HEK293T (cell line): ENCODE measurements at places on chromosomes 16 and 17.

DNA sequence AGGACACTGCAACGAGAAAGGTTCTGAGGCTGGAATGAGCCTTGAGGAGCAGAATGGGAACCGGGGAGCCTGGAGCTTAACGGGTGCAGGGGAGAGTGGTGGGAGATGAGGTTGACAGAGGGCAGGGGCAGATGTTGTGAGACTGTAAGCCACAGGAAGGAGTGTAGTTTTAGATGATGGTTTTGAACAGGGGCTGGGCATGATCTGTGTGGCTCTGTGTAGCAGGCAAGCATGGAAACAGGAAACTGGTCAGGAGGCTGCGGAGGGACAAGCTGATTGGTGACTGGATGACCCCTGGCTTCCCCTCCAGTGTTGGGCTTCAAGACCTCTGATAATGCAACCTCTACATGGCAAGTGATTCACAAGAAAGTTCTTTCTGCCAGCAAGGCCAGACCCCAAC, 1.4 kb upstream of the CNGB1 start:
- DNase-seq = no peak

GRCh38 chr16:9392956-9393355, 301.5 kb downstream of the HAPSTR1 start:
- DNase-seq = no peak

DNA sequence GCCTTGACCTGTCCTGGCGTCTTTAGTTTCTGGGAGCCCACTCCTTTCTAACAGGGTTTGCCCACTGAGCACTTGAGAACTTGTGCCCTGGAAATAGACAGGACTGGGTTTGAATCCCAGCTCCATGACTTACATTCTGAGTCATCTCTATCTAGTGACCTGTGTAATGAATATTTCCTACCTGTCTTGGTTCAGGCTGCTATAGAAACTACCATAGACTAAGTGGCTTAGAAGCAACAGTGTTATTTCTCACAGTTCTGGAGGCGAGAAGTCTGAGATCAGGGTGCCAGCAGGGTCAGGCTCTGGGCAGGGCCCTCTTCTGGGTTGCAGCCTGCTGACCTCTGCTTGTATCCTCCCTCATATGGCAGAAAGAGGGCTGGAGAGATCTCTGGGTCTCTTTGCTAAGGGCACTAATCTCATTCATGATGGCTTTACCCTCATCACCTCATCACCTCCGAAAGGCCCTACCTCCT, 110.7 kb upstream of the DHX40 start:
- DNase-seq = no peak

DNA sequence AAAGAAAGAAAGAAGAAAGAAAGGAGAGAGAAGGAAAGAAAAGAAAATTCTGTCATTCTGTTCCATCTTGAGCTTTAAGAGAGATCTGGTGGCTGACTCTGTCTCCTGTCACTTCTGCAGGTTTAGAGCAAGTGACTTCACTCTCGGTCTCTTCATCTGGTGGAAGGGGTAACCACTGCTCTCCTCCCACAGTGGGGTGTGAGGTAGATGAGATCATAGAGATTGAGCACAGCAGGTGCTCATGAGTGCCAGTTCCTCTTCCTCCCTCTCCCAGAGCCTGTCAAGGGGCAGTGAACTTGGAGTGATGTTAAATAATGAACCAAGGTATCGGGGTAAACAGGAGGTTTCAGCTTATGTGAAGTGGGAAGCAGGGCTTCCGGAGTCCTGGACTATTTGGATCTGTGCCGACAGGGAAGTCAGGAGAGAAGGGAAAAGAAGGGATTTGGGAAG, 47.7 kb downstream of the BEAN1 start:
- DNase-seq = no peak

- no peak for DNase-seq
These were observed 44.5 kb upstream of the MLYCD start for GRCh38 chr16:83854420-83854819.

DNA sequence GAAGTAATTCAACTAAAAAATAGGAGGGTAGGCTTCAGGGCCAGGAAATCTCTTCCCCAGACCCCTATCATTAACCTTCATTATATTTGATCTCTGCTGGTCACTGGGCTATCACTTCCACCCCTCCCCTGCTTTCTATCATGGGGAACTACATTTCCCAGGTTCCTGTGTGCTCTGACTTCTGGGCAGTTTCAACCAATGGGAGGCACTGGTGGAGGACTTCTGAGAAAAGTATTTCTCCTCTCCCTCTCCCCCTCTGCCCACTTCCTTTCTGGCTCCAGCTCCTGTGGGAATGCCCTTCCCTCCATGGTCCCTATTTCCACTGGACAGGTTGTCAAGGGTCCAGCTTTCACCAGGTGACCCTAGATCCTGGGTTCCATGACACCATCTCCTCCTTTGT, 364.4 kb downstream of the C16orf95 start:
- no peak for DNase-seq

GRCh38 chr16:82331397-82331796, 161.4 kb upstream of the MPHOSPH6 start:
- no peak for DNase-seq

GRCh38 chr17:13099089-13099735, 81.4 kb upstream of the ELAC2 start:
- no peak for DNase-seq
